Ascending aorta (tissue), 2 donors: ENCODE measurements at places on chromosomes 6 and 20.
A peak's percentile ranks its signal among the peaks of the same experiment; 100 is the strongest.

- no peaks in the 10 kb centered on the region for H3K27me3 ChIP-seq
- peaks cover 72% of the 10 kb centered on the region for H3K4me1 ChIP-seq
- H3K27ac ChIP-seq, result peak overlapping the region; percentile 90
- no peak for DNase-seq
Measured at GRCh38 chr6:108650781-108651180, 90.1 kb downstream of the FOXO3 start.

- no peak for DNase-seq
- H3K4me1 ChIP-seq, result peaks cover 16% of the 10 kb centered on the region
- H3K36me3 ChIP-seq, result no peaks in the 10 kb centered on the region
Measured at GRCh38 chr20:25082498-25082873, 545 bp upstream of the VSX1 start.

DNA sequence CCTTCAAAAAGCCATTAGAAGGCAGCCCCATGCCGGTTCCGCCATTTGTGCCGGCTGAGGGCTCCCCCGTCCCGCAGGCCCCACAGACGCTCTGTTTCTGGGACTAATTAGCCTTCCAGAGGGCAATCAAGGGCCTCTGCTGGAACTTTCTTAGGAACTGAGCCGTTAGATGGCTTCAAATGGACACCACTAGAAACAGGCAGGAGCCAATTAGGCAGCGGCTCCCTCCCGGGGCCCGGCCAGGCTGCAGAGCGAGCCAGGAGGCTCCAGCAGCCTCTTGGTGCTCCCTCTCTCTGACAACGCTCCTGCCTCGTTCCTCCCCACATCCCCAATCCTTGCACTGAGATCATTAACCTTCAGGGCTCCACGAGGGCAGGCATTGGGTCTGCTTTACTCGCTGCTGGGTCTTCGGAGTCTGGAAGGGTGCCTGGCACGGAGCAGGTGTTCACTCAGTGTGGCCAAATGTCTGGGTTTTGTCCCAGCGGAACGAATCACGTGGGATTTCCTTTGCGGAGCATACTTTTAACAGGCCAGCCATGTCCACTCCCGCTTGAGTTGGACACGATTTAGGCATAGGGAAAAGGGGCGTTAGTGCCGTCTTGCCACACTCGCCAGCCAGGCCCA lies 98.3 kb downstream of the TMEM242 start:
- no peak for DNase-seq
- H3K36me3 ChIP-seq, result no peaks in the 10 kb centered on the region
- peak overlapping the region; percentile 20 for H3K4me3 ChIP-seq

GRCh38 chr6:33996120-33996475 lies 149.8 kb downstream of the GRM4 start:
- H3K27me3 ChIP-seq, result no peaks in the 10 kb centered on the region
- H3K36me3 ChIP-seq, result no peaks in the 10 kb centered on the region
- DNase-seq, result no peak
- no peaks in the 10 kb centered on the region for H3K4me1 ChIP-seq
- H3K27ac ChIP-seq, result no peak overlapping the region

DNA sequence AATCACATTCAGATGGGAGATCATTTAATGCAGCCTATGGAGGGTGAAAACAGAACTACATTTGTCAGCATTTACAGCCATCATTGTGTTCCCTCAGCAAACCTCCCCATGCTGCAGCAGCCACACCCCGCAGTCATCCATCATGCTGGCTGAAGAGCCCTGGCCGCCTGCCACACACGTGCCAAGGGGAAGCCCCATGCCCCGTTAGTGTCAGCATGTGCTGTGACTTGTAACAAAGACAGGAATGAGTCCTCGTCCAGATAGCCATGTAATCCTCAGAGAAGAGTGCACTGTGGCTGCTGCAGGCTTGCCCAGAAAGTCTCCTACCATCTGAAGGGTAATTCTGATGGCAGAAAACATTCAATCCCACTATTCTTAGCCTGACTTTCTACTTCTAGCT lies 1097.8 kb downstream of the KIF16B start:
- no peaks in the 10 kb centered on the region for H3K36me3 ChIP-seq
- no peaks in the 10 kb centered on the region for H3K27me3 ChIP-seq
- DNase-seq, result no peak
- no peak overlapping the region for H3K4me3 ChIP-seq

DNA sequence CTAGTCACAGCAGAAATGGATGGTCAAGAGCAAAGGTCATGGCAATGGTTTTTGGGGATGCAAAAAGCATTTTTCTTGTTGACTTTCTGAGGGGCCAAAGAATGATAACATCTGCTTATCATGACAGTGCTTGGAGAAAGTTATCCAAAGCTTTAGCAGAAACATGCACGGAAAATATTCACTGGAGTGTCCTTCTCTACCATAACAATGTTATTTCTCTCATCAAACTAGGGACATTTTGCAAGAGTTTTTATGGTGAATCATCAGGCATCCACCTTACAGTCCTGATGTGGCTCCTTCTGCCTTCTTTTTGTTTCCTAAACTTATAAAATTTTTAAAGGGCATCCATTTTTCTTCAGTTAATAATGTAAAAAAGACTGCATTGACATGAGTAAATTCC lies 302.3 kb downstream of the HIVEP2 start:
- no peak for DNase-seq
- H3K27me3 ChIP-seq, result no peaks in the 10 kb centered on the region
- no peaks in the 10 kb centered on the region for H3K4me1 ChIP-seq
- H3K27ac ChIP-seq, result no peak overlapping the region

GRCh38 chr6:115120391-115120790 lies 777.6 kb upstream of the HS3ST5 start:
- no peak overlapping the region for H3K4me3 ChIP-seq
- H3K36me3 ChIP-seq, result no peaks in the 10 kb centered on the region
- H3K27ac ChIP-seq, result no peak overlapping the region
- DNase-seq, result no peak
- no peaks in the 10 kb centered on the region for H3K4me1 ChIP-seq
- H3K27me3 ChIP-seq, result no peaks in the 10 kb centered on the region

DNA sequence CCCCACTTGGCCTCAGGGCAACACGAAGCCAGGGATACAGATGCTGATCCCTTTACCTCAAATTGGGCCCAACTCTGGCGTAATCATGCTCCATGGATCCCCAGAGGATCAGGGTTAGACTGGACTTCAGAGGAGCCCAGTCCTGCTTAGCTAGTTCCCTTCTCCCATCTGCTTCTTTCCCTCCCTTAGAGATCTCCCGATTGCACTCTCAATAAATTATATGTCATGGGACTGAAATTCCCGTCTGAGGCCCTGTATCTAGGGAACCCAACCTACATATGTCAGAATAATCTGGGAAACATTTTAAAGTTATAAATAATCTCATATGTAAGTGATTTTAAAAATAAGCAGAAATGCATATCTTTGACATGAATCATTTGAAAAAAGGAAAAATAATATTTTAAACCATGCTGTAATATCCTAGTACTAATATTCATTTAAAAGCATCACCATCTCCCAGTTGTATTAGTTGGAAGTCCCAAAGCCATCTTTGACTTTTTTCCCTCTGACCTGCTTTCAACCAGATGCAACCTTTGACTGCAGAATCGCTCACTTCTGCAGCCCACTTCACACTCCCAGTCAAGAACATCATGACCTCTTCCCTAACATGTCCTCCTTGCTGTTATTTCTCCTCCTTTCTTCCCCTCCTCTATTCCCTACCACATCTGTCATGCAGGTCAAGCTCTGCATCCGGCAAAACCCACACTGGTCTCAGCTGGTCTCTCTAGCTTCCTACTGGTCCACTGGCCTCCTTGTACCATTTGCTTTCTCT lies 393.6 kb downstream of the BTBD3 start:
- H3K4me1 ChIP-seq, result no peaks in the 10 kb centered on the region
- no peak overlapping the region for H3K4me3 ChIP-seq
- no peaks in the 10 kb centered on the region for H3K27me3 ChIP-seq
- DNase-seq, result no peak
- no peaks in the 10 kb centered on the region for H3K36me3 ChIP-seq

DNA sequence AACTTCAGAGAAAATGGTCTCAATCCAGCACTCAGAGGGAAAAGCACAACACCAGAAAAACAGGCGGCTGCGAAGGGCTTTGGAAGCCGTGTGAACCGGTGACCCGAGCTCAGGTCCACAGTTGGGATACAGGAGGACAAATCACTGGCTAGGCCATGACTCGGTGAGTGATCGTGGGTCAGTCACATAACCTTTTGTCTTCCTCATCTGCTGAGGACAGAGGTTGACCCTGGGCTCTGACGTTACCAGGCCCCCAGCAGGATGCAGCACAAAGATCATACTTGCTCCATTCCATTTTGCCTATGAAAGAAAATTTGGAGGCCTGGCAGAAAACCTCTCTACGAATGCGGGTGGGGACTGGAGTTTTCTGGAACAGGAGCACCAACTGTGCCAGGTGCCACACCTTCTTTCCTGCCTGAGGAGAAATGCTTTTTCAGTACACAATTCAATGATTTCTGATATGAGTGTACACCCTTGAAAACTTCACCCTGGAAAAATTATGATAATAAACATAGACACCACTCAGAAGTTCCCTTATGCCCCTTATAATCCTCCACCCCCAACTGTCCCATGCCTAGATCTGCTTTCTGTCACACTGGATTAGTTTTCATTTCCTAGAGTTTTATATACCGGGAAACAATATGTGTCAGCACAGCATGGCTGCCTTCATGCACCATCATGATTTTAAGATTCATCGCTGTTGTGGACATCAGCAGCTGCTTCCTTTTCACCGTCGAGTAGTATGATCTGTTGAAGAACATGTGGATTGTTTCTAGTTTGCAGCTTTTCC lies 85.3 kb upstream of the RALGAPA2 start:
- DNase-seq, result no peak
- H3K27ac ChIP-seq, result no peak overlapping the region
- no peaks in the 10 kb centered on the region for H3K36me3 ChIP-seq
- no peaks in the 10 kb centered on the region for H3K4me1 ChIP-seq
- H3K4me3 ChIP-seq, result no peak overlapping the region

GRCh38 chr6:86938814-86939213 lies 1.5 kb downstream of the HTR1E start:
- DNase-seq, result no peak
- H3K4me3 ChIP-seq, result no peak overlapping the region
- H3K27ac ChIP-seq, result no peak overlapping the region
- no peaks in the 10 kb centered on the region for H3K36me3 ChIP-seq
- H3K27me3 ChIP-seq, result no peaks in the 10 kb centered on the region

DNA sequence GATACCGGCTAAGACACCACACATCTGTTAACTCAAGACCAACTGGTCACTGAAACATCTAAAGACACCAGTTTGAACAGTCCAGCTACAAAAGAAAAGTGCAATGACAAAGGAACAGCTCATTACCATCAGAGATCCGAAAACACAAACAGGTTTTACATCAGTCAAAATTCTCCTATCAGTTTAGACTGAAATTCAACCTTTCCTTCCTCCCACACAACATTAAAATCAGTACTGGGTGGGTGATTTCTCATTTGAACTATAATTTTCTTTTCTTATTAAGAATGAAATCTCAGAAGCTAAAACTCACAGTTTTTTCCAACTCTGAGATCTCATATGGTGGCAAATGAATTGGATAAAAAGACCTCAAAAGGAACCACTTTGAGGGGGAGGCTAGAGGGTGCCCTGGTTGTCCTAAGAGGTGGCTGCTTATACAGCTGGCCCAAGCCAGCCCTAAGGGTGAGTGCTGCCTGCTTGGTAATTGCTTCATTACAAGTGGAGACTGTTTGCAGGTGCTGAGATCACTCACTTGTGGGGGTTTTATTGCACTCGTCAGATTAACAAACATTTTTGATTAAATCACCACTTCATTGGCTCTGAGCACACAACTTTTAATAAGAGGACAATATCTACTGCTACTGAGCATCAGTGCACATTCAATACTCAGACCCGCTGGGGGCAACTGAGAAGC lies 4.3 kb downstream of the CCDC167 start:
- H3K27me3 ChIP-seq, result no peaks in the 10 kb centered on the region
- H3K36me3 ChIP-seq, result no peaks in the 10 kb centered on the region
- no peaks in the 10 kb centered on the region for H3K4me1 ChIP-seq
- no peak overlapping the region for H3K4me3 ChIP-seq
- no peak overlapping the region for H3K27ac ChIP-seq
- no peak for DNase-seq

DNA sequence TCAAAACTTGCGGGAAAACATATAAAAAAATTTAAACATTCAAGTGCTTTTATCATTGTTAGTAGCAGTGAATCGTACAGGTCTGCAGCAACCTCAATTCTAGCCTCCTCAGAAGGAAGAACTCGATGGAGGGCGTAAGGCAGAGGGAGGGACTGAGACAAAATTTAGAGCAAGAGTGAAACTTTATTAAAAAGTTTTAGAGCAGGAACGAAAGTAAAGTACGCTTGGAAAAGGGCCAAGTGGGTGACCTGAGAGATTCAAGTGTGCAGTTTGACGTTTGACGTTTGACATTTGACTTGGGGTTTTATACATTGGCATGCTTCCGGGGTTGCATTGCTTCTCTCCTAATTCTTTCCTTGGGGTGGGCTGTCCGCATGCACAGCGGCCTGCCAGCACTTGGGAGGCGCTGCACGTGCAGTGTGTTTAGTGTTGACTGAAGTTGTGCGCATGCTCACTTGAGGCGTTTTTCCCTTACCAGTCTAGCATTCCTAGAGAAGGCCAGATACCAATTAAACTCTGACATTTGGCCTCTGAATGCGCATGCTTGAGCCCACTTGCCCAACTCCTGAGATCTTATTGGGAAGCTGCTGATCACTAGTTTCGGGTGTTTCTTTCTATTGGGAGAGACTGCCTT lies 82.6 kb downstream of the TBX18 start:
- H3K4me1 ChIP-seq, result peaks cover 9% of the 10 kb centered on the region
- no peak for DNase-seq
- H3K27me3 ChIP-seq, result no peaks in the 10 kb centered on the region
- no peak overlapping the region for H3K4me3 ChIP-seq
- H3K27ac ChIP-seq, result no peak overlapping the region
- H3K36me3 ChIP-seq, result no peaks in the 10 kb centered on the region

- no peak for DNase-seq
- H3K4me3 ChIP-seq, result no peak overlapping the region
- H3K4me1 ChIP-seq, result peaks cover 25% of the 10 kb centered on the region
- H3K27ac ChIP-seq, result peak overlapping the region; percentile 51
Measured at GRCh38 chr6:16769986-16770376, 8.7 kb upstream of the ATXN1 start.

DNA sequence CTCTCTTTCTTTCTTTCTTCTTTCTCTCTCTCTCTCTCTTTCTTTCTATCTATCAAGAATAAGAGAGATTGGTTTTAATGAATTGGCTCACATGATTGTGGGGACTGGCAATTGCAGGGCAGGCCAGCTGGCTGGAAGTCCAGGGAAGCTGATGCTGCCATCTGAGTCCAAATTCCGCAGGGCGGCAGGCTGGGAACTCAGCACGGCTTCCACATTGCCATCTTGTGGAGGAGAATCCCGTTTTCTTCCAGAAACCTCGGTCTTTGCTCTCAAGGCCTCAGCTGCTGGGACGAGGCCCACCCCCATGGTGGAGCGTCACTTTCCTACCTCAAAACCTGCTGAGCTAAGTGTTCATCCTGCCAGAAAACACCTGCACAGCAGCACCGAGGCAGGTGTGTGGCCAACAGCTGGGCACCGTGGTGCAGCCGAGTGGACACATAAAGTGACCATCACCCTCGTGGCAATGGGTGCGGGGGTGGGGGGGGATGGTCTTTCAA lies 58.8 kb upstream of the SLCO4A1 start:
- no peak overlapping the region for H3K4me3 ChIP-seq
- H3K27me3 ChIP-seq, result peaks cover 3% of the 10 kb centered on the region
- no peaks in the 10 kb centered on the region for H3K4me1 ChIP-seq
